ENCODE measurements at places on chromosomes 4 and X. TPM values are rescaled to one million over a fixed set of nuclear protein-coding genes. Genes with fewer than 3 reads are reported as not detected.

Gene GYPE
- 0.32 TPM for total RNA-seq

Gene FAM9C
- not detected for total RNA-seq

Gene SMPX
- total RNA-seq = not detected

Gene FAM184B
- not detected for total RNA-seq

Gene AADAT
- total RNA-seq = not detected

Gene ARHGAP24
- not detected for total RNA-seq

Gene IL1RAPL1
- not detected for total RNA-seq
